CD4-positive, alpha-beta T cell treated with Interleukin-6 at 100 ng/mL for 8 hours (primary cell): ENCODE measurements at places on chromosomes 16 and 17.

- DNase-seq: no peak
Measured at GRCh38 chr16:22171953-22172352, 9.6 kb downstream of the SDR42E2 start.

DNA sequence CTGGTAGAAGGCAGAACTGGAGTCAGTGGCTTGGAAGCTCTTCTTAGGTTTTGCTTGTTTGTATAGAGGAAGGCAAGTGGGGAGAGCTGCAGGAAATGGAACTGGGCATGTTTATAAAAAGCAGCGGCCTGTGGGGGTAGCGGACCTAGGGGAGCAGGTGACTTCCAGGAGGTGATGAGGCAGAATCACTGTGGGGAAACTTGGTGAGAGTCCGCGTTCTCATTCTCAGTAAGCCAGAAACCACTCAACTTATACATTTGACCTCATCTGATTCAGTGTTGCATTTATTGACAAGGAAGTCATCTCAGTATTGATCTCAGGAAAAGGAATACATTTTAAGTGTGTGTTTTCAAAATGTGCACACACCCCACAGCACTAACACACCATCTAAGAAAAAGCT lies 299.8 kb downstream of the CNTNAP4 start:
- no peak for DNase-seq

GRCh38 chr17:81960130-81960958 lies 643 bp downstream of the NOTUM start:
- no peak for DNase-seq

GRCh38 chr17:74089869-74090464 lies 113.5 kb upstream of the RPL38 start:
- no peak for DNase-seq

DNA sequence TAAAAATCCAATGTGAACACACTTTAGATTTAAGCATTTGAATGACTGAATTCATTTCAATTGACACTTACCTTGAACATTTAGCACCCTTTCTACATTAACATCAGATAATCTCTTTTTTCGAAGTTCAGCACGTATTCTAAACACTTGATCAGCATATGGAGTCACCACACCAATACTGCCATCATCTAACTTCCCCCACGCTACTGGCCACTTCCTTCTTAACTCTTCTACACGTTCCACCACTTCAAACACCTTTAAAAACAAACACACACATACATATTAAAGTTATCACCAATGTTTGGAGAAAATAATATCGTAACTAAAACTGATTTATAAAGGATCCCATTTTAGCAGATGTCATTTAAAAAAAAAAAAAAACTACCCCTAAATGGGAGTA lies 93.5 kb downstream of the CACNG1 start:
- DNase-seq: no peak

DNA sequence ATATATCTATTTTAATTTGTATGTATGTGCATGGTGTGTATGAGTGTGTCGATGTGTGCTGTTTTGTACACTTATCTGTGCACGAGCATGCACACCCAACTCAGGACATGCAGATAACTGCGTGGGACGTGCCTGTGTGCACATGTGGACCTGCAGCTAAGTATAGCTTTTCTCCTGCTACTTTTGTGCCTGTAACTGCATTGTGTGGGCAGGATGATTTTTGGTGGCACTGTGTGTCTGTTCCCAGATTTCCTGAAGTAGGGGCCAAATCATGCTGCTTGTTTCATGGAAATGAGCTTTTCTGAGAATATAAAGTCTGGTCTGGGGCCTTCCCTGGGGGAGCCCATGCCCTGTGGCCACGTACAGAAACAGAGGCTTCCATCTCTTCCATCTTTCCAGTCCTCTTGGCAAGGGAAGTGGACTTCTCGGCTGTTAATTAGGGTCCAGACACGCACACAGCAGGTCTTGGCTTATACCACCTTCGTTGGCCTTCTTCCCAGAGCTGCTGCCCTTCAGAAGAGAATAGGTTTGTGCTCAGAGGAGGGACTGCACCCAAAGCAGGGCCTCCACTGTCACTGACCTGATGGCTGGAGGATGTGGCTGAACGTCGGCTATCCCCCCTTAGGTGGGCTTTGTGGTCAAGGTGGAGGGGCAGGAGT lies 30.2 kb downstream of the SPNS3 start:
- DNase-seq: no peak

DNA sequence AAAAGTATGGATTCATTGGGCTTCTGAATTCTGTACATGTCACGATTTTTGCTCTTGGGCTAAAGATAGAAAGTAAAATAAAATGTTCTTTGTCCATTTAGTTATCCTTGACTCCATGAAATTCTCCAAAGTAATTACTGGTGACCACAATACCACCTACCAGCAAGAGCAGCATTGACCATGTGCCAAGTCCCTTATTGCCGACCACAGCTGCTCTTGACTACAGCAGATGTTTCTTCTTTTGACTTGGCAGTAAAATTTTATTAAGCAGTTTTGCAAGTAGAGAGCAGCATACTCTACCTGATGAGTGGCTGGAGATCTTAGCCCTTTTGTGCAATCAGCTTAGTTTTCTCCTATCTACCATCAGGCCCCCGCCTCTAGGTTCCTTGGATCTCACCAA lies 152.2 kb upstream of the TBX2 start:
- DNase-seq: no peak
